Spleen (tissue), 13 donors: ENCODE measurements at places on chromosomes 2 and 18.

DNA sequence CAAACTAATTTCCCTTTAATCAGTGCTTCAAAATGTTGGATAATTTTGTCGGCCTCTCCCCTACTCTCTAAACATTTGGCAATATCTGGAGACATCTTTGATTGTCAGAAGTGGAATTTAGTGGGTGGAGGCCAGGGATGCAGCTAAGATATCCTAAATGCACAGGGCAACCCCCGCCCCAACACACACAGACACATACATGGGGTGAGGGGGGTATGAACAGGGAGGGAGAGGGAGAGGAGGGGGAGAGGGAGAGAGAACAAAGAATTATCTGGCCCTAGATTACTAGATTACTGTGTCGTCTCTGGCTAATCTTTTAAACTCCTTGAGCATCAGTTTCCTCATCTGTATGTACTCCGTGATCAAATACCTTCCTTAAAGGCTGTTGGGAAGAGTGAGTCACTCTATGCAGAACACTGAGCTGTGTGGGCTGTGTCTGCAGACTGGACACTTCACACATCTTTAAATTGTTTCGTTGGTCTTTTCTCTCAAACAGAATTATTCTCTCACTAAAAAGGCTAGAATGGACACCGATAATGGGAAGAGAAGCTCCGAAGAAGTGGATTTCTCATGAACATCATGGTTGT, 2.9 kb downstream of the RNF149 start:
- DNase-seq: no peak

DNA sequence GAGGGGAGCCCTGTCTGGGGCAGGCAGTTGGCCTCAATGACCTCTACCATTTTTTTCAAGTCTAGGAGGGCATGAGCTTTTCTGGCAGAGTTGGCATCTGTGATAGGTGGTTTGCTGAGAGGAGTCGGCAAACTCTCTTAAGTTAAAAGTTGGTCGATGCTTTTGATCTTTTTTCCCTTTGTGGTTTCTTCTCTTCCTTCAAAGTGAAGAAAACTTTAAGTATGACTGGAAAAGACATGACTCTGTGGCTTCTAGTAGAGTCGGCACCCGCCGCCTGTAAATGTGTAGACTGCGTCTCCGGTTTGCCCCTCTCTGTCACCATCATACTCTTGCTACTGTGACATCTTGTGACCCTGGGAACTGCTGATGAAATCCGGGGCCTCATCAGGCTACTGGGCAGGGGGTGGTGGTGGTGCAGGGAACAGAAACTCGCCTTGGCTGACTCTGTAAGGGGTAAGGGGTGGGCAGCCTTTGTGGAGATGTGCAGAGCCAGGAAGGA, 21.1 kb downstream of the INPP5D start:
- DNase-seq: peak; percentile 80

- DNase-seq: no peak
These were observed 228.8 kb downstream of the VAPA start for GRCh38 chr18:10142496-10143160.

- no peak for DNase-seq
These were observed 37.2 kb upstream of the BIN1 start for GRCh38 chr2:127143841-127144782.

DNA sequence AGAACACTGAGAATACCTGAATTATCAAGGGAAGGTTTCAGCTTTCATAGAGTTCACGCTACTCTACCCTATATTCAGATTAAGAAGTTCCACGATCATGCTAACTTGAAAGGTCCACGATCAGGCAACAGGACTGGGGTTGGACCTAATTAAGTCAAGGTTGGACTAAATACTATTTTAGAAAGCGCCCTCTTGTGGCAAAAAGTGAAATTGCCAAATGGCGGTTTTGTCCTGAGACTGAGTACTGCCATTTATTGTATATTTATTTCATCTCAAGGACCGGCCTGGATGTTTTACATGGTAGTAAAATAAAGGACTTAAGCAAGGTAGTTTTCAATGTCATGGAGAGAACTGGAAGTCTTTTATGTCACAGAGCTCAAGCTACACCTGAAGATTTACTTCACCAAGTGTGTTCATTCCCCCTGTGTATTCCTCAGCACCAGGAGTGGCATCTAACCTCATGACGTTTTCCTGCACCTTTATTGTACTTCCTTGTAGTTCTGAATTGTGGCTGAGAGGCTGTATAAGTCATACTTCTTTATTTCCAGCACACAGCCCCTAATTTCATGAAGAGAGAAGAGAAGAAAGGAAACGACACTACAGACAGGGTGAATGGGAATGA, 56.8 kb downstream of the SRD5A2 start:
- no peak for DNase-seq

- DNase-seq: no peak
These were observed 21.8 kb upstream of the NT5C1B start for GRCh38 chr2:18611184-18611583.

DNA sequence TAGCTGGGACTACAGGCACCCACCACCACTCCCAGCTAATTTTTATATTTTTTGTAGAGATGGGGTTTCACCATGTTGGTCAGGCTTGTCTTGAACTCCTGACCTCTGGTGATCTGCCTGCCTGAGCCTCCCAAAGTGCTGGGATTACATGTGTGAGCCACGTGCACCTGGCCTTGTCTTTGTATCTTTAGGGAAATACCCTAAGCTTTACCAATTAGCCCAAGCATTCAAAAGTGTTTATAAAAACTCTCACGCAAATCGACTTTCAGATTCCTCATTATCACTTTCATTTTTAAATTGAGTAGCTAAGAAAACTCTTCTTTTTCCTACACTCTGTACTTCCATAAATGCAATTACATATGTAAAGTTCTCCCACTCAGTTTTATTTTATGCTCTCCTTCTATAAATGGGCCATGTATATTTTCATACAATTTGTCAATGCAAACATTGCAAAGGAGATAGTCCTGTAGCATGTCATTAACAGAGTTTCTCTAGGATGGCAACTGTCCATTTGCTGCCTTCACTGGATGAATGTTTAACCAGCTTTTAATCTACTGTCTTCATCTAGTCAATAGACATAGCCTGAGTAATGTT, 326.2 kb upstream of the LRATD1 start:
- no peak for DNase-seq

GRCh38 chr18:71471963-71472725, 1072.0 kb downstream of the CBLN2 start:
- DNase-seq: no peak
